ENCODE measurements at places on chromosomes 2 and 18. TPM values are rescaled to one million over a fixed set of nuclear protein-coding genes. Genes with fewer than 3 reads are reported as not detected.

The CGREF1 gene
- 7.3 TPM for total RNA-seq

The CPLX4 gene
- not detected for total RNA-seq

The CD207 gene
- total RNA-seq = not detected

The MTCL1 gene
- 60.5 TPM for total RNA-seq

The NT5C1B gene
- total RNA-seq = not detected

The GNLY gene
- total RNA-seq = not detected

The LRRC30 gene
- total RNA-seq = not detected

The MC4R gene
- total RNA-seq = not detected

The THUMPD2 gene
- total RNA-seq = 14.6 TPM

The FMNL2 gene
- total RNA-seq = 16.3 TPM

The GCG gene
- not detected for total RNA-seq

The MC2R gene
- total RNA-seq = not detected

The TGFBRAP1 gene
- total RNA-seq = 14.8 TPM

The SLC14A1 gene
- not detected for total RNA-seq

The PTPRN gene
- total RNA-seq = 1.2 TPM

The NTSR2 gene
- not detected for total RNA-seq

The FAM117B gene
- total RNA-seq = 2.2 TPM

The RTP5 gene
- total RNA-seq = not detected

The CAPN10 gene
- 21.3 TPM for total RNA-seq

The ALKAL2 gene
- total RNA-seq = not detected

The RNF152 gene
- not detected for total RNA-seq

The RAB6C gene
- not detected for total RNA-seq

The NAT8 gene
- not detected for total RNA-seq

The C1QL2 gene
- 0.09 TPM for total RNA-seq

The ADNP2 gene
- 12.1 TPM for total RNA-seq

The REEP1 gene
- 0.62 TPM for total RNA-seq

The ZSWIM2 gene
- total RNA-seq = not detected

The SCG2 gene
- 1.4 TPM for total RNA-seq
